ENCODE measurements at places on chromosomes 5 and 9.

DNA sequence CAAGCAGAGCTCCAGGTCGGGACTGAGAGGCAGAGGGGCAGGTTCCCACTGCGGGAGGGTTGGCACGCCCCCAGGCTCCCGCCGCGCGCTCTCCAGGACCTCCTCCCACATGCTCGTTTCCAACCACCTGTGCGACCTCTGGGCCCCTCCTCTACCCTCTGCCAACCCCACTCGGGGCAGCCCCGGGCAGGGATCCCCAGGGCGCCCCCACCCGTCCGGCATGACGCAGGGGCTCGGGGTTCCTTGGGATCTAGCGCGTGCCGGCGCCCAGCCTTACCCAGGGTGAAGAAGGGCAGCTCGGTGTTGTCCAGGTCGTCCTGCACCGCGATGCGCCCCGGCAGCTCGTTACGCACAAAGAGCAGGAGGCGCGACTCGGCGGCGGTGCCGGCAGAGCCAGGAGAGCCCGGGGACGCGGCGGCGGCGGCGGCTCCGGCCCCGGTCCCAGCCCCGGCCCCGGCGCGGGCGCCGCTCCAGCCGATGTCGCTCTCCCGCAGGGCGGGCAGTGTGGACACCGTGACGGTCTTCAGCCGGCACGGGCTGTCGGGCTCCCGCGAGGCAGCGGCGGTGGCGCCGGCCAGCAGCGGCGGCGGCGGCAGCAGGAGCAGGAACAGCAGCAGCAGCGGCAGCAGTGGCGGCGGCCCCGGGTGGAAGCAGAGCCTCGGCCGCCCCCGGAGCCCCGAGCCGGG, 494 bp downstream of the ASTN2 start:
- DNase-seq: peak; percentile 20

- peak; percentile 79 for DNase-seq
Measured at GRCh38 chr9:78011049-78011448, 20.6 kb downstream of the GNAQ start.

GRCh38 chr5:42813533-42813932, 1.8 kb upstream of the SELENOP start:
- DNase-seq: no peak

DNA sequence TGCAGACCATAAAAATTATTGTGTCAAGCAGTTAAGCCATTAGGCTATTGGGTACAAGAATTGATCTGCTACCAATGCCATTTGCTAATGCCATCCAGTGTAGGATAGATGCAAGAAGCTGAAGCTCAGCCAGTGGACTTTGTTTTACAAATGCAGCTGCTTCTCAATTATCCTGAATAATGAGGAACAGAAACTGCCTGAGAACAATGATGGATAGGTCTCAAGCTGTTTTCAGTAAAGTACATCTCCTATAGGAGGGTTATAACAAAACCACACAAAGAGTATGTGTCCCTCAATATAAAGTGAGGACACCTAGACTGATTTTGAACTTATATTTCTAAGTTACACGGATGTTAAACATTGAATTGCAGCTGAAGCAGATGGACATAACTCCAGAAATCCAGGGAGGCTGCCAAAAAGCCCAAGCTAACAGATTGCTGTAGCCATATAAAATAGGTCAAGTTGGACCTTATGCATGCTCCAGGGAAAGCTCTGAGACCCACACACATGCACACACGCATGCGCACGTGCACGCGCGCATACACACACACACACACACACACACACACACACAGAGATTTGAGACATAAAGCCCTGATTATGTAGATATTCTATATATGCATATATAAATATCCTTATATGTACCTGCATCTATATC, 482.7 kb upstream of the CD180 start:
- DNase-seq: no peak

DNA sequence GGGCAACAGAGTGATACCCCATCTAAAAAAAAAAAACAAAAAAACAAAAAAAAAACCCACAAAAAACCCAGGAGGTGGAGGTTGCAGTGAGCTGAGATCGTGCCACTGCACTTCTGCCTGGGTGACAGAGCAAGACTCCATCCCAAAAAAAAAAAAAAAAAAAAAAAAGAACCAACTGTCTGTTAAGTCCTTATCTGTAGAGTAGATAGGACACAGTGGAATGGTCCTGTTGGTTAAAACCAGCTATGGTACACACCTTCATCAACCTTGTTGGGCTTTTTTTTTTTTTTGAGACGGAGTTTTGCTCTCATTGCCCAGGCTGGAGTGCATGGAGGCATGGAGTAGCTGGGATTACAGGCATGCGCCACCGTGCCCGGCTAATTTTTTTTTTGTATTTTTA, 12.2 kb downstream of the SLC25A25 start:
- DNase-seq: no peak

- DNase-seq: no peak
Measured at GRCh38 chr9:110641293-110641692, 27.3 kb upstream of the MUSK start.

- DNase-seq: peak; percentile 52
Measured at GRCh38 chr5:59724482-59725391, 168.8 kb downstream of the PDE4D start.

DNA sequence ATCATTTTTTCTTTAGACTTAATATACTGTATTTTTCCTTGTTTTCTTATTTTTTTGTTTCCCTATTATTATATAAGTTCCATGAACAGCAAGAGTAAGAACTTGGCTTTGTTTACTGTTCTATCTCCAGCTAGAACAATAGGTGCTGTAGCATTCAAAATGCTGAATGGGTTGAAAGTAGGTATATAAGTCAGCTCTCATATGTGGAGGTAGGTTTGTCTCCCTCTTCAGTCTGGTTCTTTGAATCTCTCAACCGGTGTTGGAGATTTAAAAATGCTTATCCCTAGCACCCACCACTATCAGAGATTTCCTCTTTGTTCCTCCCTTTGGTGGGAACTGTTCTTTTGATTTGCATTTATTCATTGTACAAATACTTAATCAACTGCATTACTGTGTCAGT, 87.5 kb upstream of the FSD1L start:
- DNase-seq: no peak

GRCh38 chr5:55633574-55634208, 78.4 kb downstream of the SLC38A9 start:
- no peak for DNase-seq

GRCh38 chr5:75021219-75021618, 31.1 kb downstream of the GCNT4 start:
- no peak for DNase-seq

DNA sequence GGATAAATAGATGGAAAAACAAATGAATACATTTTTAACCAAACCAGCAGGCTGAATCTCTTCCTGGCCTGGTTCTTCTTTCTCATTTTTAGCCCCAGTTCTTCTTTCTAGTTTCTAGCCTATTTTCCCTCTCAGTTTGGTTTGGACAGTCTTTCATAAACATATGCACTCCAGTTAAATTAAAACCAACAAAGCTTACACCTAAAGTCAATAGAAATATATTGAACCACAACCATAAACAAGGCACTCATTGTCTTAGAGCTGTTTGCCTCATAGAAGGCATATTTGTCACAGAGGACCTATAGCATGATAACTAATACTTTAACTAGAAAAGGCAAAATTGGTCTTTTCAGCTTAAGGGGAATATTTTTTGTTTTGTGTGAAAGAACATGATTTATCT, 638.3 kb downstream of the NR2F1-AS1 start:
- DNase-seq: no peak

DNA sequence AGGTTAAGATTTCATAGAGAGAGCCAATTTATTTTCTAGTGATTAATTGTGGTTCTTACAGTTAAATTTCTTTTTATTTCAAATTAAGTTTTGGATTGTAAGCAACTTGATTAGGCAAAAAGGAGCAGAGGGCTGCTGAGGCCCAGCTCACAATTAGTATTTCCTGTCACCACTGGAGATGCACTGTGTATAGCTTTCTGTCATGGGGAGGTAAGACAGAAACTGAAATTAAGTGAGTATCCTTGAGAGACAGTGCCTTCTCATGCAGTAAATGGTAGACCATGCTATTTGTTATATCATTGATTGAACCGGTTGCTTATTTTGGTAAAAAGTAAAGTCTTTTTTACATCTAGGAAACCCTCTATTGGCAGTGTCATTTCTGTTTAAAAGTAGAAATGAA, 190.7 kb downstream of the CCDC171 start:
- DNase-seq: no peak

DNA sequence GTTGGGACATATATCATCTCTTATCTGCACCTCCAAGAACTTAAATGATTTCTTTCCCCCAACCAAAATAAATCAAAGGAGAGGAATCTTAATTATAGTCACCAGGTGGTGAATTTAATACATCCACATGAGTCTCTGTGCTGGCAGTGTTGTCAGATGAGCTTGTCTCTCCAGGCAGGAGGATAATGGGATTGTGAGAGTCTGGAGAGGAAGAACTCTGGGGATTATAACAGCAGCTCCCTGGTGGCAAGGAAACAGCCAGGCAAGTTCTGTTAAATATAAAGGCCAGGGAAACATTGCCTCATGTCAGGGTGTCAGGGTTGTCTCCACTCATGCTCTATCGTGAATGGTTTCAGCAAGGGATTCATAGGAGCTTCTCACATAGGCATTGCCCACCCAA, 80.8 kb downstream of the TLR4 start:
- DNase-seq: no peak

- DNase-seq: no peak
Measured at GRCh38 chr9:127136880-127137639, 14.6 kb upstream of the ANGPTL2 start.

- DNase-seq: peak; percentile 11
Measured at GRCh38 chr9:107569174-107569573, 79.6 kb upstream of the KLF4 start.

DNA sequence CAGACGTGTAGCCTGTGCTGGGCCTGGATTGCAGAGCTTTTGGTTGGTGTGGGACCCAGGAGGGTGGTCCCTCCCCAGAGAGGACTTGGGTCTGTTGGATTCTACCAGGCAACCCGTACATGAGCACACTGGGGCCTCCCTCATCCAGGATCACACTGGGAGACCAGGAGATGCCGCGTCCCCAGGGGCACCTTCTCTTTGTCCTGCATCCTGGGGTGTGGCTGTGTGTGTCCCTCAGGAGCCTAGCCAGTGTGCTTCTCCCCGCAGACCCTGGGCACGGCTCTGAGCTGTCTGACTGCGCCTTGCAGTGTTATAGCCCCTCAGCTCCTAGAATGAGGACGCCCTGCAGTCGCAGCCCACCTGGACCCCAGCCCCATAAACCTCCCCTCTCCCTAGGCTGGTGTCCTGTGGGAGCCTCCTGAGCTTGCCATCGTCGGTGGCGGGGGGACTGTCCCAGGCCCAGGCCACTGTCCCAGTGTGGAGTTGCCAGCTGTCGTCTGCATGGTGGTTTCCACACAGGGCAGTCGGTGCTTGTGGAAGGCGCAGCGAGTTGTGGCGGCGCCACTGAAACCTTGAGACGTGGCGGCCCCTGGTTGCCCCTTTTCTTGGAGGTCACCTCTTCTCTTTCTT, 27.6 kb downstream of the CEP72 start:
- DNase-seq: no peak

GRCh38 chr9:107883496-107884124, 394.0 kb upstream of the KLF4 start:
- DNase-seq: peak; percentile 79

- peak; percentile 9 for DNase-seq
Measured at GRCh38 chr5:100852988-100853449, 50.1 kb downstream of the ST8SIA4 start.

DNA sequence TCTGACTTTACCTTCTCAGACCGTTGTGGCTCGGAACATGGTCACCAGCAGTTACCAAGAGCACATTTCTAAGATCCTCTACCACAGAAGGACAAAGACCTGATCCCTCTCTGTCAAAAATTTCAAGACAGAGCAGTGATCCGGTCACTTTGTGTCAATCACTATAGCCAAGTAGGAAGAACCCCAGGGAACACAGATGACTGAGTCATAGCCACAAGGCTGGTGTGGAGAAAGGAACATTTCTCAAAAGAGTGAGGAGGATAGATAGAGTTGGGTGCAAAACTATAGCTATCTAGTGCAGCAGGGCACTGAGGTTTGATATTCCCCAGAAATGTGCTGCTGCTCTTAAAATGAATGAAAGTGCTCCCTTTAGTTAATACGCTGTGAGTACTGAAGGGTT, 130.7 kb upstream of the SMIM23 start:
- DNase-seq: peak; percentile 54

GRCh38 chr5:125463466-125464092, 717.1 kb upstream of the ZNF608 start:
- DNase-seq: no peak

DNA sequence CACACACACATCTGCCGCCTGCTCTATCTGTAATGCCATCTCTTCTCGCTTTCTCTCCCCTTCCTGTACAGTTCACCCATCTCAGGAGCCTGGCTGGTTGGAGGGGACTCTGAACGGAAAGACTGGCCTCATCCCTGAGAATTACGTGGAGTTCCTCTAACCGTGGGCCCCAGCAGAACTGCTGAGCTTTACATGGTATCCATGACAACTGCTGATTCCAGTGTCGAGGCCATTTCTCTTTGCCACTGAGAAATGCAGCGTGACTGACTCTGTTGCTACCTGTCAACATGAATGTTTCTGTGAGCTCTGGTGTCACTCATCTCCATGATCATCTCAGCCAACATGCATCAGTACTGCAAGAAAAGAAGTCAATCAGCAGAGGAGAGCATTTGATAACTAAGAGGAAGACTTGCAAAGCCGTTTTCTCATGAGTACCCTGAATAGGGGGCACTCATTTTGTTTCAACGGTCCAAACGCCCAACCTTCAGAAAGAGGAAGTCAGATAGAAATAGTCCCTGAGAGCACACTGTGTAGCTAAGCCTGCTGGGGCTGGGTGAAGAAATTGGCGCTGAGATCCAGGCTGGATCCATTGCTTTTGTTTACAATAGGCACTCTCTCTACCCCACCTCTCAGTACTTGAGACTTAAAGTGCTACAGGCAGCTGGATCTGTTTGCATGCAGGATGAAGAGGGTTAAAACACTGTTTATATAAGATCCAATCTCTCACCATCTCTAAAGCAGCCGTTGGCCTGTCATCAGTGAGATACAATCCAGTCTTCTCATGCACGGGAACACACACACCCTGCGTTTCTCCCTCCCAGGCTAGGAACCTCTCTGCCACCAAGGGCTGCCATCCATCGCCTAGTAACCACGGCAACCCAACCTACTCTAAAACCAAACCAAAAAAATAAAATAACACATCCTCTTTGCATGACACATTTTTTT, 180.9 kb downstream of the NR3C1 start:
- peak; percentile 76 for DNase-seq

- DNase-seq: peak; percentile 68
Measured at GRCh38 chr9:107292821-107293542, 9.9 kb downstream of the RAD23B start.

All from suppressor macrophage (primary cell).